ENCODE measurements at places on chromosomes 5 and 9.

- DNase-seq: peak; percentile 68
Observed at GRCh38 chr9:12640016-12640587, 53.1 kb upstream of the TYRP1 start.

GRCh38 chr9:74284581-74285450 is 212.3 kb upstream of the RORB start:
- DNase-seq: peak; percentile 9

GRCh38 chr5:128462330-128462729 is 75.7 kb downstream of the FBN2 start:
- no peak for DNase-seq

DNA sequence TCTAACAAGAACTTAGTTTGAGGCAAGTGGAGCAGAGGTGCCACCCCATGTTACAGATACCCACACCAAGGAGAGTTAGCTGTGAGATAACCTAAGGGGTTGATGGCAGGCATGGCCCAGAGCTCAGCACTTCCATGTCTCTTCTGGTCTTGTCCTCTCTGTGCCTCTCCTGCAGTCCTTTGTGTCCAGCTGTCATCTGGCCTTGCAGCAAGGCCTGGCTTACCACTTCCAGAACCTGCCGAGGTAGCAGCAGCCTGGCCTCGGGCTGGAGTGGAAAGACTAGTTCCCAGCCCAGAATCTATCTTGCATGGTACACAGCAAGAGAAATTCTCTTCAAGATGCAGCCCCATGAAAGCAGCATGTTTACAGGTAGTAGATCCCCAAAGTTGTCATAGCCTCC is 41.5 kb downstream of the PIP5K1B start:
- no peak for DNase-seq

GRCh38 chr5:160071516-160071915 is 47.7 kb downstream of the PWWP2A start:
- DNase-seq: no peak

- DNase-seq: no peak
Observed at GRCh38 chr9:37534901-37535300, 41.3 kb downstream of the FBXO10 start.

- no peak for DNase-seq
Observed at GRCh38 chr9:89606049-89606623, 1.3 kb downstream of the GADD45G start.

DNA sequence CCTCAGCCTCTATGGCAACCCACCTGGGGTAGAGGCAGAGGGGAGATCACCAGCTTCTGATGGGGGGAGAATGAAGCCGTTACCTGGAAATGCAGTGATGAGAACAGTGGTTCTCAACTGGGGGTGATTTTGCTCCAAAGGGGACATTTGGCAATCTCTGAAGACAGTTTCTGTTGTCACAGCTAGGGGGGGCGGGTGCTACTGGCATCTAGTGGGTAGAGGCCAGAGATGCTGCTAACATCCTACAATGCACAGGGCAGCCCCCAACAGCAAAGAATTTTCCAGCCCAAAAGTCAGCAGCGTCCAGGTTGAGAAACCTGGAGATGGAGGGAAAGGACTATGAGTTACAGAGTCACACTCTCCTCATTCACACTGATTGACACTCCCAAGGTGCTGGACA is 84.5 kb downstream of the FGF1 start:
- no peak for DNase-seq

- DNase-seq: peak; percentile 12
Observed at GRCh38 chr5:142611154-142611553, 74.7 kb downstream of the FGF1 start.

- DNase-seq: no peak
Observed at GRCh38 chr5:150122158-150122510, 33.5 kb downstream of the PDGFRB start.

DNA sequence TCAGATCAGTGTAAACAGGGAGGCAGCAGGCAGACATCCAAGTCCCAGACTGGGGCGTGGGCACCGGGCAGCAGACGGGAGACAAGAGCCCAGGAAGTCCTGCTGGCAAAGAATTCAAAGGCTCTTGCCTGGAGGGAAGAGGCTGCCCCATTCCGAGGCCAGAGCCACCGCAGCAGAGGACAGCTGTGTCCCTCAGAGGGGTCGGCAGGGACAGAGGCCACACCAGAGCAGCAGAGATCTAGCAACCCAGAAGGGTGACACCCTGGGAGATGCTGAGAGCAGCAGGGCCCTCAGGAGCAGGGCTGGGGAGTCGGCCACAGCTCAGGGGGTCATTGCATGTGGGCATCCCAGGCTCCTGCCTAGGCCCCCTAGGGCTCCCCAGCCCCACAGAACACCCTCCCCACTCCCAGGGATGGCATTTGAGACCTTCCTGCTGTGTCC is 29.1 kb downstream of the ADAMTS2 start:
- no peak for DNase-seq

DNA sequence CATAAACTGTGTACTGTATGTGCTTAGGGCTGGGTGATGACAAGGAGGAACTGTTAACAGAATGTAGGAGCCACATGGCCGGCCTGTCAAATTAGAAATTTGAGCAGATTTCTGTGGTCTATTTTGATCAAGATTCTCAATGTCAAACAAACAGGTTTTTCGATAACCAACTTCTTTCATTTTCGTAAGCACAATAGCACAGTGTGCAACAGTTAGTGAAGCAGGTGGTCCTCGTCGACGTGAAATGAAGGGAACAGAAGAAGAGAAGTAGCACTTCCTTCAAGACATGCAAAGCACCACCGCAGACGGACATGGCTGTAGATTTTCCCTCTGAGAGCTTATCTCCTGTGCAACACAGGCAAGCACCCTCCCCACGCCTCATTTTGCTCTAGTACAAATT is 252.1 kb downstream of the CRB2 start:
- DNase-seq: no peak

DNA sequence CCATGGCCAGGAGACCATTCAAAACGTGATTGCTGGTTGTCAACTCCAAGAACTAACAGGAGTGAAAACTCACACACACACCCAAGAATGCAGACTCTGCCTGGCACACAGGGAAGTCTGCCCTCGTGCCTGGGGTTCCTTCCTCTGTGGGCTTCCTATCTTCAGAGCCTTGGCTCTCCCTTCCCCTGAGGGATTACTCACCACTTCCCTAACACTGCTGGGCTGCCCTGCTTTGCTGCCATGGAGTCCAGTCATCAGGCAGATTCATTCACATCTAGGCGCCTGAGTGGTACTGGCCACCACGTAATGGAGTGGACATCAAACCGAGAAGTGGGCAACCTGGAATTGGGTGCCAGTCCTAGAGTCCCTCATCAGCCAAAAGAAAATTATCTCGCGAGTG is 76.4 kb upstream of the PRSS3 start:
- no peak for DNase-seq

- DNase-seq: peak; percentile 31
Observed at GRCh38 chr5:99815-100214, 7.8 kb downstream of the PLEKHG4B start.

DNA sequence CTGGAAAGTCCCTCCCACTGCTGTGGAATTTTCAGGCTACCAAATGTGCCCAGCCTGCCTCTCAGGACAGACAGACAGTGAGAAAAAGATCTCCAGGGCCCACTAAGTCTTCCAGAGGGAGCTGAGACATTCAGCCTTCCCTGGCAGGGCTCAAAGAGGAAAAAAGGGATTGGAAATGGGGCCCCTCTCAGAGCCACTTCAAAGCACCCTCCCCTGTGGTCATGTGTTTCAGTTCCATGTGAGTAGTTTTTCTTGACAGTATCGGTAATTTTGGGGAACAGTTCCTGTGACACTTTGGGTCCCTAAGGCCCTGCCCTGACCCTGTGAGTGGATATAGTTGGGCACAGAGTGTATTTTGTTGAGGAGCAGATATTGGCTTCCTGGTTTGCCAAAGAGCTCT is 25.0 kb downstream of the LARP1 start:
- DNase-seq: no peak

DNA sequence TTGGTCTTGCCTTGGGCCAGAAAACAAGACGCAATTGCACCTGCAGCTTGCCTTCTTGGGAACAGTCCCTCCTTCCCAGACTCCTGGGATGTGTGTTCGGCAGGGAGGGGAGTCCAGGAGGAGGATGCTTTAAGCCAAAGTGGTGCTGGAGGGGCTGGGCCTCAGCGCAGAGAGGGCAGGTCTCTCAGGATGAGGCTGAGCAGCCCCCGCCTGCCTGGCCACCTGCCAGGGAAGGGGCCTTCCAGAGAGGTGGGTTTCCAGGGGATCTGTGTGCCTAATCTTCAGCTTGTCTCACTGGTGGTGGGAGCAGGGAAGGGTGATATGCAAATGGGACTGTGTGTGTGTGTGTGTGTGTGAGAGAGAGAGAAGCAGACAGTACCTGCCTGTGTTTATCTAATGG is 105.2 kb downstream of the ENTREP1 start:
- no peak for DNase-seq

DNA sequence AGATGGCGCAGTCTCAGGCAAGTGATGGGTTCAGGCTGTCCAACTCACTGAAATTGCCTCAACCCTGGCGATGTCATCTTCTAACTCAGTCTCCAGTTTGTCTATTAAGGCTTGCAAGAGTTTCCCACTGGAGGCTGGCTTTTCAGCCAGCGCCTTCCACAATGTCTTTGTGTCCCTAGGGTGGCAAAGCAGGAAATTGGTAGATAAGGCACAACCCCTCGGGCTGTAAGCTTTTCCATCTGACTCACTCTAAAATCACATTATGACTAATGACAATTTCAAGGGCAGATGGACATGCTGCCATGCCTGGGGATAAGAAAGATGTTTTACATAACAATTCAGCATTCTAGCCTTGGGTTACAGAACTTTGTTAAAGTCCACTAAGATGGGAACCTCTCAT is 61.9 kb downstream of the MROH2B start:
- no peak for DNase-seq

DNA sequence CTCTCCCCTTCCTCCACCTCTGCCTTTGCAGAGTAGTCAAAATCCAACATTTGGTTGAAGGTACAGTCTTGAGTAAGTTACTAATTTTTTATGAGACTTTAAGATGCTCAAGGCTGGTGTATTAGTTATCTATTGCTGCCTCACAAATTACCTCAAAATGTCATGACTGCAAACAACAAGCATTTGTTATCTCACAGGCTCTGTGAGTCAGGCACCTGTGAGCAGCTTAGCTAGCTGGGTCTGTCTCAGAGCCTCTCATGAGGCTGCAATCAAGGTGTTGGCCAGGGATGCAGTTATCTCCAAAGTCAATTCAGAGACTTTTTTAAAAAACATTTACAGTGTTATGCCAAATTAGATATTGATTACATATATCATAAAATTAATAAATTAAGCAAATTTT is 371.3 kb upstream of the RGMB start:
- DNase-seq: no peak
